Pons (tissue), 1 donor: ENCODE measurements at places on chromosomes 3 and 15.

DNA sequence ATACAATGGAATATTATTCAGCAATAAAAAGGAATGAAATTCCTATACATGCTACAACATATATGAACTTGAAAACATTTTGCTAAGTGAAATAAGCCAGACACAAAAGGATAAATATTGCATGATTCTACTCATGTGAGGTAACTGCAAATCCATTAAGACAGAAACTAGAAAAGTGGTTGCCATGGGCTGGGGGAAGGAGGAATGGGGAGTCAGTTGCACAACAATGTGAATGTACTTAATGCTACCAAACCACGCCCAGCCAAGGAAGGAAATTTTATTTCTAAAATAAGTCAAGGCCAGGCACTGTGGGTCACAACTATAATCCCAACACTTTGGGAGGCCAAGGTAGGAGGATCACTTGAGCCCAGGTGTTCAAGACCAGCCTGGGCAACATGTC is 9.8 kb upstream of the GMPPB start:
- no peak for DNase-seq

DNA sequence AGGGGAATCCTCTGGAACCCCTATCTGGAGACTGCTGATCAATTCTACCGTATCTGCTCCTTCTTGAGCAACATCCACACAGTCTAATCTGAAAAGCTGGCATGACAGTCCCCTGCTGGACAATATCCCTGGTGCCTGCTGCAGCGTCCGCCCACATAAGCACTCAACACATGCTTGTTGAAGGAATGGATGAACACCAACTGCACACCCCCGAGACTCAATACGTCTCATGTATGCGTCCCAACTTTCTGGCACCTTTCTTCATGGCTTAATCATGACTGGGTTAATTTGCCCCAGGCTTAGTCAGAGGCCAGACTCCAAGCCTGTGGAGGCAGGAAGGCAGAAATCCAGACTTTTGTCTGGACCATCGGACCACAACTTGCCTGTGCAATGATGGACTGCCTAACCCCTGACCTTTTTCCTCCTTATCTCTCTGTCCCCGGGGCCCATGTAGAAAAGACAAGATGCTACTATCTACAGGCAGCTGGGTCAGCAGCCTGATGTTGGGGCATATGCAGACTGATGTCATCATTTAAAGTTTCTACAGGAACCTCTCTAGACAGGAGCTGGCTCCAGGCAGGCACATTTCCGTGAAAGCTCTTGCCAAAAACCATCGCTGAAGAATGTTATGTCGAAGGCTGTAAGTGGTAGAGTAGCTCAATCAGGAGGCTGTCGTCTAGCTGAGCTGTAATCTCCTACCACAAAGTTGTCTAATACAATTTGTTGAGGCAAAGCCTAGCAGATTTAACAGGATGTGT is 114.1 kb upstream of the TPM1 start:
- DNase-seq = no peak

GRCh38 chr15:69299943-69300588 is 1.4 kb downstream of the PAQR5 start:
- DNase-seq = no peak

GRCh38 chr15:78913012-78913411 is 31.8 kb downstream of the CTSH start:
- DNase-seq = no peak

GRCh38 chr3:8246070-8246469 is 255.6 kb upstream of the LMCD1 start:
- DNase-seq = no peak

DNA sequence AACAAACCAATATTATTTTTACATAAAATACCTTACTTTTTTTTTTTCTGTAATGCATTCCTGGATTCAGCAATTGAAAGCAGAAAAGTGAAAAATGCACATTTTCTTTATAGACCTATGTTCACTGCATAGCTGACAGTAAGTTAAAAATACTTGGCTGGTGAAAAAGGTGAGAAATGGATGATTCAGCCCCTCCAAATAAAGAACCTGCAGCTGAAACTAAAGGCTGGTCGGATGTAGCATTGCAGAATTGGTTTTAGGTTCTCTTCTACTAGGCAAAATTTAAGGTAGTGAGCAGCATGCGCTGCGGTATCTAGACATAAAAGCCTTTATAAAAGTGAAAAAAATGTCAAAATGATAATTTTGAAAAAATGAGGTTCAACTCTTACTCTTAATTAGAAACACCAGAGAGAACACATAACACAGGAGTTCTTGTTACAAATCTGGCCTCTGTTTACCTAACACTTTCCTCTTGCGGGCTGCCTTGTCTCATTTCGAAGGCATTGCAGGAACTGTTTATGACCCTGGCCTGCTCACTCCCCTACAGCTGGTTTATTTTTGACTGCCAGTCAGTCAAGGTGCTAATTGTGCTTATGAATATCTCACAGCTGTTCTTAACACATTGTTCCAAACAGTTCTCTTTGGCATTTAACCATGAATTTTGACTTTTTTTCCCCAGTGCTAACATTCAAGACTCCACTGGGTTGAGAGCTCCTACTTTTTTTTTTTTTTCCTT is 455.4 kb upstream of the TBL1XR1 start:
- DNase-seq = no peak

- DNase-seq = no peak
Measured at GRCh38 chr3:188095431-188095830, 58.5 kb upstream of the LPP start.

DNA sequence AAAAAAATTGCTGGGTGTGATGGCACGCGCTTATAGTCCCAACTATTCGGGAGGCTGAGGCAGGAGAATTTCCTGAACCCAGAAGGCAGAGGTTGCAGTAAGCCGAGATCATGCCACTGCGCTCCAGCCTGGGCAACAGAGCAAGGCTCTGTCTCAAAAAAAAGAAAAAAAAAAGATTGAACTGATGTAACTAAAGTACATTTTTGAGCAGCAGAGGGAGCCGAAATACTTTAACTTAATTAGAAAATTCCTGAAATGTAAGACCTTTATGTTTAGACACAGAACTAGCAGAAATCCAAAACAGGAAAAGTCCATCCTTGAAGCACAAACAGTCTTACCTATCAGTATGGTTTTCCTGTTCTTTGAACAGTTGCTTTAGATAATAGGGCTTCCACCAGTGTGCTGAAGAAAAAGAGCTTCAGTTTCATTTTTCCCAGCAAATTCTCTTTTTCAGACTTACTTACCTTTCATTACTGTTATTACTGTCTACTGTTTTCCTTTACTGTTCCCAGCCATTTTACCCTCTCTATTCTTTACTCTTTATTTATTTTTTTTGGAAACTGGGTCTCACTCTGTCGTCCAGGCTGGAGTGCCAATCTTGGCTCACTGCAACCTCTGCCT is 33.4 kb upstream of the ZNF609 start:
- DNase-seq = peak; percentile 66

- no peak for DNase-seq
Measured at GRCh38 chr3:188905547-188905946, 266.2 kb upstream of the TPRG1 start.

GRCh38 chr3:36907911-36908646 is 36.8 kb downstream of the TRANK1 start:
- DNase-seq = peak; percentile 74

DNA sequence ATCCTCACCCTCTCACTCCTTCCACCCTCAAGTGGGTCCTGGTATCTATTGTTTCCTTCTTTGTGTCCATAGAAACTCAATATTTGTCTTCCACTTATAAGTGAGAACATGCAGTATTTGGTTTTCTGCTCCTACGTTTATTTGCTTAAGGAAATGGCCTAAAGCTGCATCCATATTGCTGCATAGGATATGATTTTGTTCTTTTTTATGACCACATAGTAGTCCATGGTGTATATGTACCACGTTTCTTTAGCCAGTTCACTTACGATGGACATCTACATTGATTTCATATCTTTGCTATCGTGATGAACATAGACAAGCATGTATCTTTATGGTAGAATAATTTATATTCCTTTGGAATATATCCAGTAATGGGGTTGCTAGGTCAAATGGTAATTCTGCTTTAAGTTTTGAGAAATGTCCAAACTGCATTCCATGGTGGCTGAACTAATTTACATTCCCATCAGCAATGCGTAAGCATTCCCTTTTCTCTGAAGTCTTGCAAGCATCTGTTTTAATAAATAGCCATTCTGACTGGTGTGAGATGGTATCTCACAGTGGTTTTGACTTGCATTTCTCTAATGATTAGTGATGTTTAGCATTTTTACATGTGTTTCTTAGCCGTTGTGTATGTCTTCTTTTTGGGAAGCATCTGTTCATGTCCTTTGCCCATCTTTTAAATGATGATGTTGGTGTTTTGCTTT is 650.2 kb downstream of the ZNF385D start:
- no peak for DNase-seq

GRCh38 chr3:54891540-54891897 is 36.3 kb downstream of the LRTM1 start:
- peak; percentile 56 for DNase-seq

- DNase-seq = no peak
Measured at GRCh38 chr3:71949442-71949841, 164.5 kb upstream of the PROK2 start.

DNA sequence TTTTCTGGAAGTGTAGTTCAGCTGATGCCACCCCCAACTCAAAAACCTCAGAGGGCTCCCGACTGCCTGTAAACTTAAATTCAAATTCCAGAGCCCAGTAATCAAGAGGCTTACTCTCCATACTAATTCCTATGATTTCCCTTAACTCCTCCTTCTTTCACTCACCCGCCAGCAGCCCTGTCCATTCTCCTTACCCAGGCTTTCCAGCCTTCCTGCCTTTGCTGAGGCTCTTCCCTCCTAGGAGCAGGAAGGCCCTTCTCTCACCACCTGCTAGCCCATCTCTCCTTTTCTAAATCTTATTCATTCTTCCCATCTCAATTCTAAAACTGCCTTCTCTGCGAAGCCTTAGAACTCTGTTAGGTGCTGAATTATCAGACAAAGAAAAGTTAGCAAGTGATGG is 30.4 kb downstream of the RORA start:
- DNase-seq = no peak

GRCh38 chr15:70505411-70505919 is 257.9 kb downstream of the UACA start:
- no peak for DNase-seq

GRCh38 chr3:188888321-188889053 is 283.3 kb upstream of the TPRG1 start:
- DNase-seq = no peak

DNA sequence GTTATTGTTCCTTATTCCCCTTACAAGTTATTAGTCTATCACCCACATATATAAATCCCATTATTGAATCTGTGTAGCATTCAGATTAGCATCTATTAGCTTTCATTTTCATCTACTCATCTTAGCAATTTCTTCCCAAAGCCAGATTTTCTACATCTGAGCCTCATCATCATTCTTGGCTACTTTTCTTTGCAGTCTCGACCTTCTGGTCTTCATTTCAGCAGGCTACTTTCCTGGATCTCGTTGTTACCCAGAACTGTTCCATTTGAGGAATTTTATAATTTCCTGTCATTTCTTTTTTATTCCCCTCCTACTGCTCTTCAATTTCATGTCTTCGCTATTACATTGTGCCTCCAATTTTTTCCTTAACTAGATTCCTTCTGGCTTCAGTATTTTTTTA is 51.8 kb downstream of the SPRED1 start:
- no peak for DNase-seq

GRCh38 chr3:6439226-6439625 is 421.7 kb upstream of the GRM7 start:
- no peak for DNase-seq

DNA sequence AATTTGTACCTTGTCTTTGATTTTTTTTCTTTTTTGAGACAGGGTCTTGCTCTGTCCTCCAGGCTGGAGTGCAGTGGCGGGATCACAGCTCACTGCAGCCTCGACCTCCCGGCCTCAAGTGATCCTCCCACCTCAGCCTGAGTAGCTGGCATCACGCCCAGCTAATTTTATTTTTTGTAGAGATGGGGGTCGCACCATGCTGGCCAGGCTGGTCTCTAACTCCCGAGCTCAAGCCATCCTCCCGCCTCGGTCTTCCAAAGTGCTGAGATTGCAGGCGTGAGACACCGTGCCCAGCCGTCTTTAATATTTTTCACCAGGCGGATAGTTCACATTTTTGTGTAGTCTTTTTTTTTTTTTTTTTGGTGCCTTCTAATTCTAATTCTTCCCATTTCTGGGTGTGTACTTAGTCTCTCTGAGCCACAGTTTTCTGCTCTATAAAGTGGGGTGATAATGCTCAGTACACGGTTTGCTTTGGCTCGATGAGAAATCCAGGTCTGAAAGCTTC is 528 bp upstream of the TATDN2 start:
- DNase-seq = no peak

- no peak for DNase-seq
Measured at GRCh38 chr3:136960838-136961836, 3.4 kb downstream of the IL20RB start.

DNA sequence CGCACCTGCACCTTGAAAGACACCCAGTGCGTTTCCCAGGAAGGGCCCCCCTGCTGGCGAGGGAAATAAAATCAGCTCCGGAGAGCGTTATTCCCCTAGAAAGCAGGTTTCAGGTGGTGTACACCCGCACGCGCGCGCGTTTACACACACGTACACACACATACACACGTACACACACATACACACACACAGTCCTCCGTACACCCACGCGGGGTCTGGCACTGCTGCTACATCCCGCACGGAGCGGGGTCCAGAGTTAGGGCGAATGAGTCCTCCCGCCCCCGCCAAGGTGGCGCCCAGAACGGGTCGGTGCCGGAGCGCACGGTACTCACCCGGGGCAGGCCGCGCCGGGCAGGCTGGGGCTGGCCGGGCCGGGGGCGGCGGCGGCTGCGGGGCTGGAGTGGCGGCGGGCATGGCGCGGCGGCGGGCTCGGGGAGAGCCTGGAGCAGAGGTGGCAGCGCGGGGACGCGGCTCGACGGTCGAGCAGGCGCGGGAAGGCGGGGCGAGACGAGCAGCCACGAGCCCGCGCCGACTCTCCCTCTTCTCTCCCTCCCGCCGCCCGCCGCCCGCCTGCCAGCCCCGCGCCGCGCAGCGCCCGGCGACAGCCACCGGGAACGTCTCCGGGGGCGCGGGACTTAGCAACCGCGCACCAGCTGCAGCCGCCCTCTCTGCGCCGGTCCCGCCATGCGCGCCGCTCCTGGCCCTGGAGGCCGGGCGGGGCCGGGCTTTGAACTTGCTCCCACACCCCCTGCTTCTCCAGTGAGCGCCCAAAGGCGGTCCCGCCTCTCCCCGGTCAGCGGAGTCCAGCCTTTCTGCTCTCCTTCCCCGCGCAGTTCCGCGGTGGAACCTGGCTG is at the start of gene DCLK3:
TSS of gene DCLK3 (minus strand) at position 704 of the 854 bp plus-strand sequence. CDS start at position 414, 290 bp downstream.
- DNase-seq = no peak

DNA sequence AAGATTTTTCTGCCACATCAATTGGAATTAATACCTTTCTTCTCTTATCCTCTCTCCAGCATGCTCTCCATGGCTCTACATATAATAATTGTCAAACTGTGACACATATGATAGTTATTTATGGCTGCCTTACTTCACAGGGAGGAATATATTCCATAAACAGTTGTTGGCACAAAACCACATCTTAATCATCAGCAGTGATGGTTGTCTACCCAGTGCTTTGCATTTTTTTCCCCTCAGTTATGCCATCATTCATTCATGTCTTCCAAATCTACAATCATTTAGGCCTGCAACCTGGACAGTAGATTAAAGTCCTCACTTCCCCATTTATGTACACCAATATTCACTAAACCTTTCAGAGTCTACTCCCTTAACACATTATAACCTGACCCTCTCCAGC is 107.7 kb downstream of the THRB start:
- no peak for DNase-seq
